ENCODE measurements at places on chromosomes 3 and 15.

- no peak for DNase-seq
These were observed 7.7 kb upstream of the C15orf39 start for GRCh38 chr15:75193976-75194375.

- DNase-seq: no peak
These were observed 647.7 kb downstream of the ZPLD1 start for GRCh38 chr3:103082501-103082900.

GRCh38 chr3:57958642-57959422, 49.4 kb upstream of the FLNB start:
- DNase-seq: no peak

GRCh38 chr15:100448481-100448880, 80.3 kb downstream of the CERS3 start:
- DNase-seq: no peak

GRCh38 chr15:60374628-60375081, 23.1 kb downstream of the ANXA2 start:
- peak; percentile 85 for DNase-seq

DNA sequence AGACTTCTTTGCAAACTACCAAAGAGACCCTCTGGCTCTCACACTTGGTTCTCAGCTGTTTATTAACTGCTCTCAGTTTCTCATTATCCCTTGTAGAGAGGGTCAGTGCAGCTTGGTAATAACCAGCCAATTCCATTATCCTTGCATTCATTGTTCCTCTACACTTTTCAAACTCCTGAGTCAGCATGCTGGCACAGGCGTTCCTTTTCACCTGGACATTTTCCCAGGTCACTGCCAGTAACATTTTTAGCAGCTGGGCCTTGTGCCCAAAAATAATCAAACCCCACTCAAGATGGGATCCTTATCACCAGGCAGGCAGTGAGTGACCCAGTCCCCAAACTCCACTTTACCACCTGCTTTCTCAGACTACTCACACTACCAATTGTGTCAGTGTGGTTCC, 4.8 kb upstream of the SUMF1 start:
- DNase-seq: no peak

GRCh38 chr15:74497584-74497983, 36.6 kb upstream of the UBL7 start:
- peak; percentile 67 for DNase-seq
